Stimulated activated CD8-positive, alpha-beta memory T cell treated with anti-CD3 and anti-CD28 coated beads, Interleukin-7, amount 100 ng/mL, for 1 hour (primary cell): ENCODE measurements at places on chromosomes 3 and 15.

DNA sequence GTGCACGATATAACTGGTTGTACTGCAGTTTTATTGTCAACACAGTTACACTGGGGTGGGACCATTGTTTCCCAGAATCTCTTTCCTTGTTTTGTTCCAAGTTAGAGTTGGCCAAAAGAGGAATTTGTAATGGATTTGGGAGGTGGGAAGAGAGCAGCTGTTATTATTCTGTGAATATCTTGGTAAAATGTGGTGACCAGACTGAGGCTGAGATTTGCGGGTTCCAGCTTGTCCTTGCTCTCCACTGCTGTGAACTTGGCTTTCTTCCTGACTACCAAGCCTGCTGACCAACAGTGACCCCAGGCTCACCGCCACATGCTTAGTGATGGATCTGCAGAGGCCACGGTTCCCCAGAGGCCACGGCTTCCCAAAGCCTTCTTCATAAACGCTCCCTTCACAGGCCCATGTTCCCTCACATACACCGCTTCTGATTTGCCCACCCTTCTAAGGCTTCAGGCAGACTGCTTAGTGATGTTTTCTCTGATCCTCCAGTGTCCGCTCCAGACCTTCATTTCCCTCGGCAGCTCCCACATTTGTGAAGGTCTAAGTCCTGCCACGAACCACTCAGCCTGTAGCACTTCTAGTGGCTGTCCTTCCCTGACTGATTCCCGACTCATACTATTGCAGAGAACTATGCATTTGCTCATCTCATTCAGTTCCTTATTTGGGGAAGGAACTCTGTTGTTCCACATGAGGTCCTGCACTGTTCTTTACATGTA is 525.5 kb upstream of the RGMA start:
- DNase-seq = no peak

DNA sequence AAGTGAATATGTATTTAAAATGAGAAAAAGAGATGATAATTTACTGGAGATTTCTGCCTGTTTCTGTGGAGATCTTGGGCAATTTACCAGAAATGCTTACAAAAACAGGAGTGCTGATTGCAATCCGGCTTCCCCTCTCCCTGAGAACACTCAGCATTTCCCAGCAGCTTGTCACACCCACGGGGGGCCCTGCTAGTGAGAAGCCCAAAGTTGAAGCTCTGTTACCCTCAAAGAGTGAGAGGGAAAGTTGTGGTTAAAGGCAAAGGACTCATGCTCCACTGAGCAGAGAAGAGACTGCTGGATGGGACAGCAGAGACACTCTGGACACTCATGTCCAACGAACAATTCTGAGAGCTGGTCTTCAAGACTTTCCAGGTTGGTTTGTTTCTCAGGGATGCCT is 2.9 kb downstream of the MCTP2 start:
- DNase-seq = no peak

DNA sequence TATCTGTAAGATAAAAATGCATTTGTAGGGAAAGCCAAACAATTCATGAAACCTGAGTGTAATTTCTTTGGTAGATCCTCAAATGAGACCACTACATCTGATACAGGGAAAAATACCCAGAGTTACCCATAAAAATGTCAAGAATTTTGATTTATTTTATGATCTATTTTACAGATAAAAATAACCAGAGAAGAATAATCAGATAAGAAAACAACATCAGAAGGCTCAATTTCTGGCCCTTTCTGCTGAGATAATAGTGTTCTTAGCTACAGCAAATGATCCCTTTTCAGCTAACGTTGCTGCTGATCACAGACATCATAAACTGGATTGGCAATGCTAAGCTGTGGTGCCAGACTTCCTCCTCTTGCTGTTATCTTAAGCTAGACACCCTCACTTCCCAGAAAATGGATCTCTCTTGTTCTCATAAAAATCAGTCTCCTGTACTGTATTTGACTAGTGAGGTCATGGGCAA is 21.3 kb upstream of the TMEM108 start:
- DNase-seq = no peak

DNA sequence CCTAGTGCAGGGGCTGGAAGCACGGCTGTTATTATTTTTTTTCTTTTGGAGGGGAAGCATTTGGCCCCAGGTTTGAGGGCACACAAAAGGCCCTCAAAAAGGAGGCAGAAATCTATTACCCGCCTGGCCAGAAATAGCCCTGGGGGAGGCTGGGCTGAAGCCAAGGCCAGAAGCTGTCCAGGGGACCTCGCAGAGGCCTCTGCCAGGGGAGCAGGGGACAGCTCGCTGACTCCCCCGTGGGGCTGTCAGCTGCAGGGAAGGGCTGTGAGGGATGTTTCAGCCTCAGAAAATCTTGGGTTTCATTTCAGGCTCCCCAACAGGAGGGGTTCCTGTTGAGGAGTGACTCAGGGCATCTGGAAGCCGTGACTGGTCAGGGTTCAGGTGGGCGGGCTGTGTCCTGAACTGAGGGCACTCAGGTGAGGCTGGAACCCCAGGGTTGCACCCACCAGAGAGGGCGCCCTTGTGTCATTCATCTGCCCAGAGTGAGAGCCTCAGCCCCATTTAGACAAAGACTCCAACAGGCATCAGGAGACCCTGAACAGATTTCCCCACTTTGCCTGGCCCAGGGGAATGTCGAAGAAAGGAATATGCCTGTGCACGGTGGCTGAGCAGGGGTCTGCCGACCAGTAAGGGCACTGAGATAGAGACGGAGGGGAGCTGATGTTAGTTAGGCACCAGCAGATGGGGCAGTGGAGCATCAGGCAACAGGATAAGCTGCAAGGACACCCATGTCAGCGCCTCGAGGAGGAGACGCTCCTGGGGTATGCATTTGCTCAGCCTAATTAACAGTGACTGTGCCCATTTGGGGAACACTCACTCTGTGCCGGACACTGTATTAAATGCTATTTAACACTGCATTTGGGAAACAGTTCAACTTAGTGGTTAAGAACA is 43.5 kb upstream of the SLC6A11 start:
- DNase-seq = no peak

GRCh38 chr3:155651489-155652218 is 93.2 kb downstream of the PLCH1 start:
- DNase-seq = no peak

DNA sequence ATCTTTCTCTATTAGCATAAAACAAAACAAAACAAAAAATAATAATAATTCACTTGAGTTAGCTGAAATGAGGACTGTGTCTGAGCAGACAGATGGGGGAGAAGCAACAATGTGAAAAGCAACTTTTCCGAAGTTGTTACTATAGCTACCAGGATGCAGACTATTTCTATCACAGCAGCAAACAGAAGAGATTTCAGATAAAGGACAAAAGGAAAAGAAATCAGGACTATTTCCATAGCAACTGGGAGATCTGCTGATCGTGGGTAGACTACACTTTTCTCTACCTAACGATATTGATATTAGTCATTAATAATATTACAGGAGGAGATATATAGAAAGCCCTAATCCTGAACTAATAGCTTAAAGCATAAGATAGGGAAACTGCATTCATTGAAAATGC is 321.7 kb downstream of the GABRG3 start:
- DNase-seq = no peak

GRCh38 chr15:75995611-75996010 is 16.6 kb downstream of the NRG4 start:
- no peak for DNase-seq

- no peak for DNase-seq
Observed at GRCh38 chr15:69498987-69499386, 46.4 kb downstream of the RPLP1 start.

- DNase-seq = no peak
Observed at GRCh38 chr15:98537516-98538060, 110.8 kb upstream of the IGF1R start.

- DNase-seq = no peak
Observed at GRCh38 chr3:183481582-183481981, 53.2 kb upstream of the MCF2L2 start.

DNA sequence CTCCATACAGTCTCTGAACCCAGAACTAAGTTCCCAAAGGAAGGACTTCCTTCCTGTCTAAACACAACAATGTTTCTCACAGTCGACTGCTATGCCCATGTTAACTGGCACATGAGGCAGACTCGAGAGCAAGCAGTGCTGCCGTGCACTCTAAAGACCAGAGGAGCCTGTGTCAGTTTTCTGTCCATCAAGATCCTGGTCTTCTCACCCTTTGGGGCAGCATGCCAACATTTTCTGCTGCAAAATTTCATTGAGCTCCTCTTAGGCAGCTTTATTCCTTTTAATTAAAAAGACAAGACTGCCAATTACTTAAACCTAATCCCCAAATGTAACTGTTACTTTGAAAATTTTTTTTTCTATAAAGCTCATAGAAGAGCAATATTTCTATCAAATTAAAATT is 205.1 kb downstream of the GAP43 start:
- DNase-seq = no peak

- DNase-seq = no peak
Observed at GRCh38 chr3:42300013-42300412, 34.0 kb upstream of the CCK start.

GRCh38 chr15:82231233-82231632 is 31.3 kb downstream of the EFL1 start:
- no peak for DNase-seq

DNA sequence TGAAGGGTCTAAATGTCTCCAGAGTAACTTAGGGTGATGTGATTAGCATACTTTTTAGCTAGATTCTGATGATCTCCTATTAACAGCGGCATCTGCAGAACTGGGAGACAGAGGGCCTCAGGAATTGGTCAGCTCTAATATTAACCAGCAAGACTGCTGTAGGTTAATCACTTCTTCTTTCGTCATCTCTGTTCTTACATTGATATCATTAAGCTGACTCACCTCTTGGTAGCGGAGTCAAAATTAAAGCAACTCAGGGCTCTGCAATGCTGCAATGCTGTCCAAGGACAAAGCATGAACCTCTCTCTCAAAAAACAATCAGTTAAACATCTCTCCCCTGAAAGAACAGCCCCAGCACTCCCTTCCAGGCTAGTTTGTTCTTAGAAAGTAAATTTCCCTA is 57.5 kb upstream of the TRA2B start:
- no peak for DNase-seq

DNA sequence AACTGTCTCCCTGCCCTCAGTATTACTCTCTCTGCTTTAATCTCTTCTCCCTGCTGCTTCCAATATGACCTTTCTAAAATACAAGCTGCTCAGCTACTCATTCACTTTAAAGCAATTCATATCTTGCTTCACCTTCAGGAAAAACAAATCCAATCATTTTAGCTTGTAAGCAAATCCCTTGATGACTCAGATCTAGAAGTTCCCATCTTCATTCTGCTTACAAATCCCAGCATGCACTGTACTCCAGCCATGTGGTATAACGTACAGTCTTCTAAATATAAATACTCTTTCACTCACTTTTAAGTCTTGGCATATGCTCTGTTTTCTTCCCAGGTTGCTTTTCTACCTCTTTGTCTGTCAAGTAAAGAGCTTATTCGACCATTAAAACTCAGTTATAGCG is 1009.1 kb upstream of the SEMA6D start:
- DNase-seq = no peak

DNA sequence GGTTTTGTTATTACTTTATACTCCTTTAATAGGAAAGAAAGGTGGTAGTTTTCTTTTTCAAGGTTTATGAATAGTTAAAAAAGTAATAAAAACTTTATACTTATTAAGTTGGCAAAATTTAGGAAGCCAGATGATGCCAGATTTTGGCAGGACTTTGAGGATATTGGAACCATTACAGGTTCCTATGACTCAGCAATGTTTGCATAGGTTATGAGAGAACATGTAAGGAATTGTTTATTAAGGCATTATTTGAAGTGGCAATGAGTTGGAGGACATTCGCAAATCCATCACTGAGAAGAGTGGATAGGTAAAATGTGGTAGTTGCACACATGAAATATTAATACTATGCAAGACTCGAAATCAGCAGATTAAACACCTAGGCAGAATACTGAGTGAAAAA is 29.9 kb downstream of the CDAN1 start:
- DNase-seq = no peak

DNA sequence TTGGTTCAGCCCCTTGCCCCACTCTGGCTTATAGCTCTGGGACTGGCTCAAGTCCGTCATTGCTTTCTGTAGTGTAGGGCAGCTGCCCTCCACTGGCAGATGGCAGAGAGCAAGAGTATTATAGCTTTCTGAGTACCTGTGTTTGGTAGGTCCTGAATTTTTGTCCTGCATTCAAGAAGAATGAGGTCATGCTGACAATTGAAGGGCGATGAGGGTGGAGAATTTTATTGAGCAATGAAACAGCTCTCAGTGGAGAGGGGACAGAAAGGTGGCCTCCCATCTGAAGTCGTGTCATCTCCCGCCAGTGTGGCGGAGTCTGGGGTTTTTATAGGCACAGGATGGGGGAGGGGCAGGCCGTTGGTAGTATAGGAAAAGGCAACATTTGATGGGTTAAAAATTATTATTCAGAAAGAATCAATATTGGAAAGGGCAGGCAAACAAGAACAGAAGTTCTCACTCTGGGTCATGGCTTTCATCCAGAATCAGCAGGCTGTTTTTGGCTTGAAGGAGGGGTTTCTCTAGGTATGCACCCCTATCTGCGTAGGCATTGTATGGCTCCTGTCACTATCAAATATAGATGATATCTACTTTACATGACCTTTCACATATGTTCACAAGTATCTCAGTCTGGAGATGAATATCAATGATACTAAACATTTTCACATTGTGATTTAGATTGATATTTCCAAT is 1239.7 kb upstream of the ALCAM start:
- DNase-seq = no peak

GRCh38 chr3:69698728-69699127 is 40.5 kb upstream of the MITF start:
- DNase-seq = no peak

DNA sequence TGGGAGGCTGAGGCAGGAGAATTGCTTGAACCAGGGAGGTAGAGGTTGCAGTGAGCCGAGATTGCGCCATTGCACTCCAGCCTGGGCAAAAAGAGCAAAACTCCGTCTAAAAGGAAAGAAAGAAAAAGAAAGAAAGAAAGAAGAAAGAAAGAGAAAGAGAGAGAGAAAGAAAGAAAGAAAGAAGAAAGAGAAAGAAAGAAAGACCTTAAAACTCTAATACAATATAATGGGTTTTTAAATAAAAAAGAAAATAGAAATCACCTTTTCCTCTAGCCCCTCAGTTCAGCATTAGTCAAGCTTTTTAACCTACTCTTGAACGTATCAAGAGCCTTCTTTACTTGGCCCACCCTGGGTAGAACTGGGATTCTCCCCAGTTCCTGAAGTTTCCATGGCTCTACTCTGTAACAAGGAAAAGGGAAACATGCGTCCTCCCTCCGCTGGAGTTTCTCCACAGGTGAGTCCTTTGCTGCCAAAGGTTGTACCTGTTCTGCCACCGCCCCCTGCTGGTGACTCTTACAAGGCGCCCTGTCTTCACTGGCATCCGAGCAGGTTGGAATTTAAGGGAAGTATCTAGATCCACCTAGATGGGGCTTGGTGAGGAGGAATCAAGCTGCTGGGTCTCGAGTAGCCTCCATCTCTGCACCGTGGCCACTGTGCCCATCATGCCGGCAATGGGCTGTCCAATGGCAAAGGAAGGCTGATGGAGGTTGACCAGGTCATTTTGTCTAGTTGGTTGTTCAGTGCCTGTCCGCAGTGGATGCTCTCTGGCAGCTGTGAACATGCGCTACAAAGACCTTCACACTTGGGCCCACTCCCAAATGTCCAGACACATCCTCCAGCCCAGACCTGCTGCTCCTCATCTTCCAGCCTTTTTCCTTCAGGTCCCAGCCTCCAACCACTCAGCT is 20.6 kb upstream of the EPHB3 start:
- DNase-seq = peak; percentile 37
